ENCODE measurements at places on chromosomes 1 and 21.

- no peak for DNase-seq
These were observed 10.8 kb downstream of the OSBPL9 start for GRCh38 chr1:51627672-51628071.

DNA sequence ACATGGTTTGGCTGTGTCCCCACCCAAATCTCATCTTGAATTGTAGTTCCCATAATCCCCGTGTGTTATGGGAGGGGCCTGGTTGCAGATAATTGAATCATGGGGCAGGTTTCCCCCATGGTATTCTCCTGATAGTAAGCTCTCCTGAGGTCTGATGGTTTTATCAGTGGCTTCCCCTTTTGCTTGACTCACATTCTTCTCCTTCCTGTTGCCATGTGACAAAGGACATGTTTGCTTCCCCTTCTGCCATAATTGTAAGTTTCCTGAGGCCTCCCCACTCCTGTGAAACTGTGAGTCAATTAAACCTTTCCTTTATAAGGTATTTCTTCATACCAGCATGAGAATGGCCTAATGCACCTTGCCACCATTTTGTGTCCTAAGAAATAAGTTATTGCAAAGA lies 415.0 kb downstream of the COL11A1 start:
- no peak for DNase-seq

GRCh38 chr1:205993068-205993467 lies 10.1 kb downstream of the RAB7B start:
- no peak for DNase-seq

DNA sequence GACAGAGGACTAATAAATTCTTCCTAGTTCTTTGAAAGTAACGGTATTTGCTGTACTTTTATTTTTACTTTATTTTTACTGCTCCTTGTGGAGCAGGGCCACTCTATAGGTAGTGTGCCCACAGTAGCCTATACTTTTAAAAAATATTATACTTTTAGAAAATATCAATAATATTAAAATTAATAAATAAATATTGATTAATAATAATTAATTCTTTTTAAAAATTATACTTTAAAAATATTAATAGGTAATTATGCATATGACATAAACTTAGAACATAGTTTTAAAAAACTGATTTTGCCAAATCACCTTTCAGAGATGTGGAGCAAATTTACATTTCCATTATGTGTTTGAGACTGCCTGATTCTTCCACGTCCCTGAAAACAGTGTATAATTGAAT lies 30.8 kb downstream of the ZBED6 start:
- no peak for DNase-seq

DNA sequence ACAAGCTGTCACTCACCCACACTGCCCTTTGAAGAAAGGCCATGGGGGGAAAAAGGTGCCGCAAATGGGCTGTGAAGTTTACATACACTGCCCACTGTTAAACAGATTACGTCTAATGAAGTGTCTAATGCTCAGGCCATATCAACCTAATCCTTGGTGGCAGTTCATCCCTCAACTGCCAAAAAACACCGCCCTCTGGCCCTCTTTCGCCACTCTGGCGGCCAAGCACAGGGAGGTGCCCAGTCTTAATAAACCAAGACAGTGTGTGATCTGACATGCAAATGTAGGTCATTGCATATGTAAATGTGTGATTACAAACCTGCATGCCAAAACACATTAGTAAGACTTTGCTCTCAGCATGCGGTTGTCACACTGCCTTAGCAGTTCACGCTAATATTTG lies 89.5 kb downstream of the NEK7 start:
- no peak for DNase-seq

DNA sequence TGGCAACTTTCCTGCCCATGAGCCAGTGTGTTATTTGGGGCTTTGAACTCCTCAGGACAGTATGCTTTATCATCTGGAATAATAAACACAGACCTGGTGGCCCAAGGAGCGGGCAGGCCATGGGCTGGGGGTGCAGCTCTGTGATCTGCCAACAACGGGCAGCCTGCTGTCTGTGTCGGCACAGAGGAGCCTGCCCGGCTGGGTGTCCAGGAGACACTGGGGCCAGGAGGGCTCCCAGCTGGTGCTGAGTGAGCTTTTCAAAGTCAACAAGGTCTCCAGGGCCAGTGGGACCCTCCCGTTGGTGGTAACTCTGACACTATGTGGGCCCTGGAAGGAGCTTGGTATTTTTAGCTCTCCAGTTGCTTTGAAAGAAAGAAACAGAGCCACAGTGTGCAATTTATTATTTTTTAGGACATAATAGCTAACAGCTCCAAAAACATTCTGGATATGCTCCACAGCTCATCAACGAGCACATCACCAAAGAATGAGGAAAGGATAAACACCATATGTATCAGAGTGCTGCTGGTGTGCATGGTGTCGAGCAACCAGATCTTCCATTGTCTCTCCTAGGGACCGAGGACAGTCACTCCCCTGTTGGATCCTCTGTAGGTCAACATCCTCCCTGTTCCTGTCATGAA lies 488.7 kb upstream of the USP24 start:
- no peak for DNase-seq

GRCh38 chr1:91278754-91279153 lies 125.9 kb downstream of the HFM1 start:
- DNase-seq: peak; percentile 3

- DNase-seq: no peak
These were observed 106.0 kb upstream of the IFFO2 start for GRCh38 chr1:19062258-19063029.

DNA sequence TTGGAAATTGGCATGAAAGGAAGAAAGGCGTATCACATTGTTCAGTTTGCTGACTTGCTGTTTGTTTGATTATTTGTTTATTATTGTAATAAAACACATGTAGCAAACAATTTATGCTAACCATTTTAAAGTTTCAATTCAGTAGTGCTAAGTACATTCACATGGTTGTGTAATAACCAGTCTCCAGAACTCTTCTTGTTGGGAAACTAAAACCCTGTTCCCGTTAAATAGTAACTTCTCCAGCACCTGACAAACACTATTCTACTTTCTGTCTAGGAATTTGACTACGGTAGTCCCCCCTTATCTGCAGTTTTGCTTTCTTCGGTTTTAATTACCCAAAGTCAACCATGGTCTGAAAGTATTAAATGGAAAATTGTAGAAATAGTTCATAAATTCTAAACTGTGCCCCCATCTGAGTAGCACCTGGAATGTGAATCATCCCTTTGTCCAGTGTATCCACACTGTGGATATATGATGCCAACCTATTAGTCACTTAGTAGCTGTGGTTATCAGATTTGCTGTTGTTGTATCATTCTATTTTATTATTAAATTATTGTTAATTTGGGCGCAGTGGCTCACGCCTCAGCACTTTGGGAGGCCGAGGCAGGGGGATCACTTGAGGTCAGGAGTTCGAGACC lies 5.5 kb downstream of the MORC3 start:
- no peak for DNase-seq

- DNase-seq: no peak
These were observed 494.2 kb downstream of the KIF26B start for GRCh38 chr1:245648749-245649522.

DNA sequence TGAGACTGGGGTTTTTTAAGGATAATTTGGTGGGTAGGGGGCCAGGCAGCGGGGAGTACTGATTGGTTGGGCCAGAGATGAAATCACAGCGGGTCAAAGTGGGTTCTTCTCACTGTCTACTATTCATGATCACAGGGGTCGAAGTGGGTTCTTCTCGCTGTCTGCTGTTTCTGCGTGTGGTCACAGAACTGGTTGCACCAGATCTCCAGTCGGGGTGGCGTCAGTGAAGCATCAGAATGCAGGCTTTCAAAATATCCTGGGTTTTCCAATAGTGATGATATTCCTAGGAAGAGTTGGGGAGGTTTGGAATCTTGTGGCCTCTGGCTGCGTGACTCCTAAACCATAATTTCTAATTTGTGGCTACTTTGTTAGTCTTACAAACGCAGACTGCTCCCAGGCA lies 45.1 kb downstream of the TRPM2 start:
- no peak for DNase-seq

DNA sequence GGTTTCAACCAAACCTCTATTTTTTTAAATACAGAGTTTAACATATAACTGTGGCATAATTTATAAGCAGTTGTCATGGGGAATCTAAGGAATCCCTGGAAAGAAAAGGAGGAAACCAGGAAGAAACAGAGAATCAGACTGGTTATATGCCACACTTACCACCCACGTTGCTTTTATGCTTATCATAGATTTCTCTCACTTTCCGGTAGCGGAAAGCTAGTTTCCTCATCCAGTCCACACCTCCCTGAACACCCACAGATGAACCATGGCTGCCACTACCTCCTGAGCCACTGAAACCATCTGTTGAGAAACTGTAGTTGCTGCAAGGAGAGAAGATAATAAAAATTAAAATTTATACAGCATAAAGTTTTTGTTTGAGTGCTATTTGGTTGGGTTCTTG lies 33.5 kb downstream of the XKR8 start:
- no peak for DNase-seq

GRCh38 chr1:205443585-205444299 lies 12.1 kb downstream of the BLACAT1 start:
- no peak for DNase-seq

DNA sequence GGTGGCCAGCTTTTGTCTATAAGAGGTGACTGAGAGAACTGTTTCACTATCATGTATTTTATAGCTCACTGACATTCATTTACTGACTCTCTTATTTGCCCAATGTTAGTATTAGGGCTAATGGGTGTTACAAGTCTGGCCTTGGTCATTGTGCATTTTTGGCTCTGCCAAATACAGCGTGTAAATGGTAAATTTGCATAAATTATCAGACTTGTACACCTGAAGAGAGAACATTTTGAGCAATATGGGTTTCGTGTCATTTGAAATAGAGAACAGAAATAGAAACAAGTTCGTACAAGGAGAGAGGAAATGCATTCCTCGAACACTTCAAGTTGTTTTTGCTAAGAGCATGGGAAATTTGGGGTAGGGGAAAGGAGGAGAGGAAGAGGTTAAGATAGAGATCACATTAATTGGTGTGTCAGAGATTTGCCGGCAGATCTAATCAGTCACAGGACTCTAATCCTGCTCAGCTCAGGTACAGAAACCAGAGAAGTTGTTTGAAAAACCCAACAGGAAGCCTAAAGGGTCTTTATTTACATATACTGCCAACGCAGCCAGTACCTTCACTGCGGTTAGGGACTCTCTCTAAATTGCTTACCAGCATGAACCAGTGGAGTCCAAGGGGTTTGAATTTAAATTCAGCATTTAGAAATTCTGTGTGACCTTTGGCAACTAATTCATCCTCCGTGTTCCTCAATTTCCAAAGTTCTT lies 261.5 kb downstream of the GPATCH2 start:
- DNase-seq: no peak

- no peak for DNase-seq
These were observed 24.1 kb downstream of the RGS5 start for GRCh38 chr1:163178628-163179027.

- DNase-seq: no peak
These were observed 93.5 kb downstream of the SYT14 start for GRCh38 chr1:210031473-210031872.

- no peak for DNase-seq
These were observed 38.2 kb downstream of the ETS2 start for GRCh38 chr21:38843806-38844503.

DNA sequence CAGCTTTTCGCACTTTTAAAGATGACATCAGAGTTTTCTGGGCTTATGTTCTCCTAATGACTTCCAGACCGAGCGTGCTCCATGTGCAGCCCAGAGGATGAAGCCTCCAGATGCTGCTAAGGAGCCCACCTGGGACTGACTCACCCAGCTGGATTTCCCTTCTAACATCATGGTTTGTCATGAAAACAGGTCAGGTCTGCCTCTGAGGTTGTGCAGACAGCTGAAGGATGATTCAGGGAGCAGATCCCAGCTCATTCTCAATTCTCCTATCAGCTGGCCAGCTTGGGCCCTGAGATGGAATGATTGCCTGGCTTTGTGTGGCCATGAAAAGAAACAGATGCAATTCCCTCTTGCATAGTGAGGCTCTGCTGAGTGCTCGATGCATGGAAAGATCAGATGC lies 123.9 kb upstream of the DUSP10 start:
- no peak for DNase-seq

DNA sequence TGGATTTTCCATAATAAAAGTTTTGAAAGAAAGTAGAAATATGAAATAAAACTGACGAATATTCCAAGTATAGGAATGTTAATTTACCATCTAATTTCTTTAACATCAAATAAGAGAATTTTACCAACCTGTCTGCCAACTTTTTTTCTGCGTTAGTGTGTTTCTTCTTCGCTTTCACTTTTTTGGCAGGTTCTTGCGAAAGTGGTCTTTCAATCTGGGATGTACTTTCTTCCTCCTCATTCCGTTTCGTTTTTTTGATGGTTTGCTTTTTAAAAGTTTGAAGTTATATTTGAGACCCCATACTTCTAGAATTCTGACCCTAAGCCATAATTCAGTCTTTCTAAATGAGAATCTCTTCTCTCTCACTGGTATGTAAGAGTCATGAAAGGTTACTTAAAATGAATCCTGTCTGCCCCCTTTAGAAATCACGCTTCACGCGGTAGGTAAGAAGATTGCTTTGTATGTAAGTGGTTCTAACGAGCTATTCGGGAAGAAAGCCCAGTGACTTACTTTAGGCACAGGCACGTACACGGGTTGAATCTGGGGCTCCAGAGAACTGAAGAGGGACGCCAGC lies 580 bp downstream of the RBM34 start:
- DNase-seq: no peak

- DNase-seq: no peak
These were observed 123.4 kb upstream of the KCNK1 start for GRCh38 chr1:233490488-233490887.

DNA sequence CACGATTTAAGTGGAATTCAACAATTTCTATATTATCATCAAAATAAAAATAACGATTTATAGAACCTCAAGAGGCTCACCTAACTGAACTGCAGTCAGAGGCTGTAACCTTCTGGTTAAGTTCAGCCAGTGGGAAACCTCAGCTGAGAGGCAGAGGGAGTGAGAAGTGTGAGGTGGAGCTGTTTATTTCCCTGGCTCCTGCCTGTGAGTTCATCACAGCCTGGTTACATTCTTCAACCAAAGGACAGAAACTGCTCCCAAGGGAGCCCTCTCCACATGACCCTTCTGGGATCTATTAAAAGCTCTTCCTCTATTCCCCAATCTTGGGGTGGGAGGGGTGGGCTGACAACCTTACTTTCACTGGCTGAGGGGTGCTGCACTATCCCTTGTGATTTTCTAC lies 22.2 kb downstream of the DYNLT5 start:
- no peak for DNase-seq

DNA sequence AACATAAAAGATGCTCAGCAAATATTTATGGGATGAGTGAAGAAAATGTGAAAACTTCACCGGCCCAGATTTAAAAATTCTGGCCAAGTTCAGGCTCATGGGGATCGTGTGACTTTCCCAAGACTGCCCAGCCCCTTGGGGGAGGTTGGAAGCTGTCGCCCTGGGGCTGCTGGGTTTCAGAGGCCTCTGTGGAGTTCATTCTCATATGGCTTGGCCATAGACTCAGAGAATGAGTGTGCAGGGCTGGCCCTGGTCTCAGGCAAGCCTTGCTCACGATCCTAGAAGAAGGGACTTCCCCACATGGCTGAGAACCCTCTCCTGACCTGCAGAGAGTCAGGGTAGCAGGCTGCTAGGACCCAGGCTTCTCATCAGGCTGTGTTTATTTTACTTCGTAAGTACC lies 24.6 kb downstream of the PADI2 start:
- no peak for DNase-seq

Measured in NCI-H1105 (cell line).